Activated T-helper 1 cell treated with anti-CD3 and anti-CD28 coated beads, Interleukin-2, amount 50 U/mL, for 16 hours (primary cell): ENCODE measurements at places on chromosomes 12 and 14.

- peak; percentile 92 for DNase-seq
These were observed at the start of gene TAOK3 for GRCh38 chr12:118372541-118373495. TAOK3 (minus strand) TSS chr12:118372907; CDS start chr12:118255567, 117,340 bp downstream.

DNA sequence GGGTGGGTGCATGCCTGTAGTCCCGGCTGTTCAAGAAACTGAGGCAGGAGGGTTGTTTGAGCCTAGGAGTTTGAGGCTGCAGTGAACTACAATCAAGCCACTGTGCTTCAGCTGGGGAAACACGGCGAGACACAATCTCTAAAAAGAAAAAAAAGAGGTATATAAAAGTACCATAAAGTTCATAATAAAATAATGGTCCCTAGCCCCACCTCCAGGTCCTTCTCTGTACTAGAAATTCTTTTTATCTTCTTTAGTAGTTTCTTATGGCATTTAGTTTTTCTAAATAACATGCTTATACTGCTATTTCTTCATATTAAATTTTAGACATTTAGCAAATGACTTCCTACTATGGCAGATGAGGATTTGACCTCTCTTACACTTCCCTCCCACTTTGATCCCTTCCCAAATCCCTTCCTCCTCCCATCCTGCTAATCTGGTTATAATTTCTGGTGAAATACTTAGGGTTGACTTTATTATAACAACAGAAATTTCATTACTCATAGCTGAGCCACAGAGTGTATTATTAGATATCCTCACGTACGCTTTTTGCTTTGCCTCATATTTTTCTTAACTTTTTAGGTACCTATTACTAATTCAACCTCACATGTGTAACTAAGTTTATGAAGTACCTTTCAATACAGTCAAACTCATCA lies 94.7 kb downstream of the SLC41A2 start:
- DNase-seq = no peak

- DNase-seq = no peak
These were observed 3.9 kb downstream of the BCAT1 start for GRCh38 chr12:24945039-24945438.

DNA sequence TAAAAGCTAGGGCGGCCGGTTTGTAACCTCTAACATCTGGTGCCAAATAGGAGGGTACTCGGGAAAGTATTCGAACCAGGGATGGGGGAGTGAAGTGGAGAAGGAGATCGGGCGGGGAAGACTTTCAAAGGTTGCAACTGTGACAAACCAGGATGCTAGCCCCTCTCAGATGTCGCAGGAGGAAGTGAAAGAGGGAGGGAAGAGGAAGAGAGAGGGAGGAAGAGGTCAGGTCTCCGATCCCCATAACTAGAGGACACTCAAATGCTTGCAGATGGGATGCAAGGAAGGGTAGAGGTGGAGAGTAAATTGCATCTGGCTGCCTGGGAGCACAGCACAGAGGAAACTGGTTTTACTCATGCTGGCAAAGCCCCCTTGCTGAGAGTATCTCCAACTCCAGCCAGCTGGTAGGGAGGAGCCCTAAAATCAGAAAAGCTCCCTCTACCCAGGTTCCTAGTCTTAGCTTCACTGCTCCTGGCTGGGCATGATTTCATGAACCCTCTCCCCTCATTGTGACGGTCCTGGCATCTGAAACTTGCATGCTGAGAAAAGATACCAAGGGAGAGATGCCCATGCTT lies 696.7 kb upstream of the TBX3 start:
- DNase-seq = no peak

DNA sequence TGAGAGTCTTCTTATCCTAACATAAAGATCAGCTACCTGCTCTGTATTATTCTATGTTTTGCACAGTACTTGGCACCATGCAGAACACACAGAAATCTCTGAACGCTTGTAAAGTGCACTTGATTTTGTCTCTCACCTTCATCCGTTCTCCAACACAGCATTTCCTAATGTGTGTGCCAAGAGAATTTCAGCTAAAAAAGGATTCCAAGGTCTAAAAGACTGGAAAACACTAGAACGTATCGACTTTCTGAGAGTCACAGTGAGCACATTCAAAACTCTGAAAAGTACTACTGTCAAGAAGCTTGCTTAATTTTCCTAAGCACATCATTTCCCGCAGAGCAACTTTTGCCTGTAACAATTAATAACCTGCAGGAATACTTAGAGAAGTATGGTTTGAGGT lies 211.1 kb downstream of the ANO2 start:
- no peak for DNase-seq
